Pancreas (tissue), 10 donors: ENCODE measurements at places on chromosomes 5 and 9. TPM values are rescaled to one million over a fixed set of nuclear protein-coding genes. Genes with fewer than 3 reads are reported as not detected.

DNA sequence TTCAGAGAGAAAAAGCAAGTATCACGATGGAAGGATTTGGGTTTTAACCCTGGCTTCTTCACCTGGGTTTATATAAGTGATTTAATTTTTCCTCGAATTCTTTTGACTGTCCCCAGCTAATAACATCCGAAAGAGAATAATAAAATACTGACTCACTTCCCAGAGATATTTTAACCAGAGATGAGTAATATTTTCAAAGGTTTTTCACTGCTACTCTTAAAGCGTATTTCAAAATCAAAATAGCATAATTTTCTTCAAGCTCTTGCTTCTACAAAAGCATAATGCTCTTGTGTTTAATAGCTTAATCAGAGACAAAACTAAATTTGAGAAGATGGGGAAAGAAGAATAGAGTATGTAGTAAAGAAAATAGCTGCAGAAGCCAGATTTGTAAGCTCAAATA lies 215.2 kb upstream of the PTGER4 start:
- no peak for DNase-seq

DNA sequence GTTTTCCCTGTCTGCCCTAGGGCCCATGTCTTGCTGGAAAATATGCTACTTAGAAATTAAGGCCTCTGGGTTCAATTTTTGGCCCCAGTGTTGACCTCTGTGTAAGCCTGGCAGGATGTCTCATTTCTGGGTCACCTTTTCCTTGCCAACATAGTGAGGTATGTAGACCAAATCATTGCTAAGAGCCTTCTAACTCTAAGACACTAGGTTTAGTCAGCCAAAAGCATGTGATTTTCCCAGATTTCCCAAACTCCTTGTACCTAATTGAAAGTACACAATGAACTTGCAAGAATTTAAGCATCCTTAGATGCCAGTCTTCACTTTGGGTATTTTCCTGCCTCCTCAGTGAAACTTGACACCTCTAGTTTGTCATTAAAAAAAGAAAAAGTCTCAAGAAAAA lies 77.0 kb downstream of the GALNT10 start:
- no peak for DNase-seq

DNA sequence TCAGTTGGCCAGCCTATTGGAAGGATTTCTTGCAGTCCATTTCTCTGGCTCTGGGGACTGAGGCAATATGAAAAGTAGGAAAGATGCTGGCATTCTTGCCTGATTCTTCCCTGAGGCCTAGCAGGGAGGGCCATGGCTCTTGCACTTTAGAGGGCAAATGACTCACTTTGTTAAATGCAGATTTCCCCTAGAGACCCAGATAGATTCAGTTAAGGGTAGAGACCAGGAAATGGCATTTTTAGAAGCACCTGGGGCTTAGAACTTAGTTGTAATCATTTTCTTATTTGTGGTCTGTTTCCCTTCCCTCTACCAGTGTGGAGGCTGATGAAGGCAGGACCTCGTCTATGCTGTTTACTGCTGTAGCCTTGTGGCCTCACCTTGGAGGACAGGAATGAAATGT lies 112.8 kb upstream of the NR3C1 start:
- DNase-seq: no peak

DNA sequence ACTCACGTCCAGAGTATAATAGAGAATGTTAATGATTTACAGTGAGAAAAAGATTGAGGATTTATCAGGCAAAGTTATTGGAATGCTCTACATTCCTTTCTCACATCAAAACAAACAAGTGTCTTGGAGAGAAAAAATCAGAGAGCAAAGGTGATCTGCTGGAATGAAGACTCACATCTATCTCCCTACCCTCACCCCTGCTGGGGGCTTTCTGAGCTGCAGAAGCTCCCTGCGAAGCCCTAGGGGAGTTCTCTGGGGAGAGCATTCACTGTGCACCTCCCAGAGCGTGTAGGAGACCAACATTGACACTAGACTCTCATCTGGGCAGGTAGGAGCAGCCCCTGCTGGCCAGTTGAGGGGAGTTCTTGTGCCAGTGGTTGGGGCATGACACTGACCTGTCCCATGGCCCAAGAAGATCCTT lies 76.6 kb upstream of the ADAMTS16 start:
- no peak for DNase-seq

Gene PSD2
- 0.49 TPM for polyA plus RNA-seq

Gene ZNF462
- polyA plus RNA-seq: 1.7 TPM
